ENCODE measurements at places on chromosomes 1 and 21.

DNA sequence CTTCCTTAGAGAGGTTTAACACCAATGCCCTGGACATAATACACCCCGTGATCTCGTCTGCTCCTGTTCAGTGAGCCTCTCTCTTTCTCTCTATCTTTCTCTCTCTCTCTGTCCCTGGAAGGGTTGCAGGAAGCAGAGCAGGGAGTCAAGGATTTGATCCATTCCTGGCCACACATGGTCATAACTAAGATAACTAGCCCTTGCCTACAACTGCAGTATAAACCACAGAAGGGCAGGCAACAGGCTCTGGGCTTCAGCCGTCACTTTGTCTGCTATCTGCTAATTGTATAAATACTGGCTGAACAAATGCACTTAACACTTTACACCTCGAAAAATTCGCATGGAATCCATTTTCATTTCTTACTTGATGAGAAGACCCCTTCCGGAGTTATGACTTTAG lies 357.5 kb upstream of the RUNX1 start:
- DNase-seq, result no peak

DNA sequence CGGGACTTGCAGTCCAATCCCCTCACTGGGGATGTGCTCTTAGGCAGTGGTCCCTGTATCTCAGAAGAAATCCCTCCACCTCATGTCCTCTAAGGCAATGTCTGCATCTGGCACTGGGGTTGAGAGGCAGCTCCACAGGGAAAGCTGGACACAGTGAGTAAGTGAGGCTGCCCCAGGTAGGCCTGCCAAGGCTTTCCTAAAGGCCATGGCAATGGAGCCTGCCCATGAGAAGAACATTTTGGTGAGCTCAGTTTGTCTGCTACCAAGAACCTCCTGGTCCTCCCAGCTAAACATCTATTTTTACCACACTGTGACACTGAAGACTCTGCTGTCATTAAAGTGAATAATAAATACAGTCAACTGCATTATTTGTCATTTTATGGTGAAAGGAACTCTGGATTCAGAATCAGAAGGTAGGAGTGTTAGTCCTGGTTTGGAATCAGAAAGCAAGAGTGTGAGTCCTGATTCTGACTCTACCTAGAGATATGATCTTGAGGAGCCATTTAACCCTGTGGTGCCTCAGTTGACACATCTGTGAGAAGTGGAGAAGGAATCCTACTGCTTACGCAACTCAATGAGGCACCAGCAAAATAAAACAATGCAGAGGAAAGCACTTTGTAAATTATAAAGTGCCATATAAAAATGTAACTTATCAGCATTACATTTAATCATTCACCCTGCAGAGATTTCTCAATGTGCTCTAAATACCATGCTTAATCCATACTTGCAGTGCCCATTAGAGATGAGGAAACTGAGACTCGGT lies 41.0 kb downstream of the TBX15 start:
- no peak for DNase-seq

DNA sequence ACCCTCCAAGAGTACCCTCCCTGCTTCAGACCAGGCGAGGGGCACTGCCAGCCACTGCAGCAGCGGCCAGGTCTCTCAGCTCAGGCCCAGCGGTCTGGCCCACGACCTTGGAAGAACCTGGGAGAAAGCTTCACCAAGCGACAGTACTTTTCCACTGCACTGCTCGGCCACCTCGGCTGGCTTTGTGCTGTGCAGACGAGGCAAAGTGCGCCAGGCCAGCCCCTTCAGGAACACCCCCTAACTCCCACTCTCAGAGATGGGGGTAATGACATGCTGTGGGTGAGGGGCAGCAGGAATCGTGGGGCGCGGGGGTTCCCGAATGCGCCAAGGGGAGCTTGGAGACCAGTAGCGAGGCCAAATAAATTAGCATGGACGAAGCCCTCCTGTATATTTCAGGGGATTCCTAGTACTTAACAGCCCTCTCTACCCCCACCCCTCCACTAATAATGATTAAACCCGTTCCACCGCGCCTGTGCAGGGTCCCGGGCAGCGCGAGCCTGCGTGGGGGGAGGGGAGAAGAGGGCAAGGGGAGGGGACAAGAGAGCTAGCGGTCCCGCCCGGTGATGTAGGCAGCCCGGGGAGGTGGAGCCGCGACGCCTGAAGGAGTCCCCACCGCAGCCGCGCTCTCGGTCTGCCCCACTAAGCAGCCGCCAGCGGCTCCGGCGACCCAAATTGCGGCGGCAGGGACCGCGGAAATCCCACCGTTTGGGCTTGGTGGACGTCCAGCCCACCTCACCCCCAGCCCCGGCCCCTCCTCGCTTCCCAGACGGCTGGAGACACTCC lies at the start of gene FAM43B:
FAM43B (plus strand) TSS at position 629 of the 783 bp plus-strand sequence. CDS start 401 bp downstream, outside the sequence.
- DNase-seq, result peak; percentile 85

- DNase-seq, result no peak
Measured at GRCh38 chr1:27037518-27037917, 24.9 kb upstream of the TENT5B start.

DNA sequence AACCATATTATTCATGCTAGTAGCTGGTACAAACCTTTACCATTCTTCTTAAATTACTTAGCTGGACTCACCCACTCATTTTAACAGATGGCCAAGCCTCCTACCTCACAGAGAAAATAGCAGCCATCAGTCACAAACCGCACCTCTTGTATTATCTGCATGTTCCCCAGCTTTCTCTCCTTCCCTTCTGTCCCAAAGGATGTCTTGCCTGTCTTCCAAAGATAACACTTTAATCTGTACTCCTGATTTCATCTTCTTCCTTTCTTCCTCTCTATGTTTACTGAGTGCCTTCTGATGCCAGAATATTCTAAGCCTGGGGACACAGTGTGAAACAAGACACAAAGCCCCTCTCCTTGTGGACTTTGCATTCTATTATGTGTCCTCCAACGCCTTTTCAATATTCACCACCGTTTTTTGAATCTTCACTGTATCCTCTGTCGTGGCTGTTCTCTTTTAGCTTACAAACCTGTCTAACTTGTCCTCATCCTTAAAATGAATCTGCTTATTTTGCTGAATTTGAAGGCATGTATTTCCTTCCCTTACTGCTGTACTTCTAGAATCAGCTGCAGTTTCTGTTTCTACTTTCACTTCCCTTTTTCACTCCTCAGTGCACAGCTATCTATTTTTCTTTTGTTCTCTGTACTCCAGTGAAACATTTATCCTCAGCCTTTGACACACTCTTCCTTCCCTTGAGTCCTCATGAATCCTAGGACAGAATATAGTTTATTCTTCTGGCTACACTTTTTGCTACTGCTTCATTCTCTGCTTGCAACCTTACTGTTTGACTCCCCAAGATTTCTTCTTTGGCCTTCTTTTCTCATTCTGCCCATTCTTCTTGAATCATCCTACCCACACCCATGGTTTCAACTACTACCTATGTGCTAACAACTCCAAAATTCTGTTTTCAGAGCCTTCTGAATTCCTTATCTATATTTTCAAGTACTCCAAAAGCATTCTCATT lies 216.9 kb upstream of the SAMSN1 start:
- no peak for DNase-seq

GRCh38 chr1:228293393-228293792 lies 85.5 kb downstream of the OBSCN start:
- DNase-seq, result no peak

GRCh38 chr1:183932412-183932811 lies 105.1 kb downstream of the COLGALT2 start:
- DNase-seq, result no peak

DNA sequence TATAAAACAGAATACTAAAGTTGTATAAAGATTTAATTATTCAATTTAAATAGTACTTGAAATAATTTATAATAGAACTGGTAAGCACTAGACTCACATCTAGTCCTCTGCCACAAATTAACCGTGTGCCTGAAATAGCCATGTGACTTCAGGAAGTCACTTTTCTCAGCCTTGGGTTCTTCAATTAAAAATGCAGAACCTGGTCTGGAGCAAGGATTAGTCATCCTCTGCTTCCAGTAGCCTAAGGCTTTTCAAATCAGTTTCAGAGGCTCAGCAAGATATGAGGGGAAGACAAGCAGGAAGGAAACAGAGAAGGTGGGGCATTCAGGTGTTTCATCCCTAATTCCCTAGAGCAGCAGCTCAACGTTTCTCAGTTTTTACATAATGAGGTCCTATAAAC lies 23.0 kb downstream of the DPH5 start:
- DNase-seq, result peak; percentile 78
